ENCODE measurements at places on chromosomes 7 and 10. TPM values are rescaled to one million over a fixed set of nuclear protein-coding genes. Genes with fewer than 3 reads are reported as not detected.

The KIF11 gene
- total RNA-seq: 57.3 TPM

The LIPF gene
- not detected for total RNA-seq

The ZNF33A gene
- 21.5 TPM for total RNA-seq

The KCNMA1 gene
- total RNA-seq: not detected

The FAM237B gene
- total RNA-seq: not detected

The IQUB gene
- total RNA-seq: 0.10 TPM

The SPDYE1 gene
- not detected for total RNA-seq

Data from activated CD4-positive, alpha-beta memory T cell treated with anti-CD3 and anti-CD28 coated beads for 36 hours (primary cell).